ENCODE measurements at places on chromosomes 12 and 14. TPM values are rescaled to one million over a fixed set of nuclear protein-coding genes. Genes with fewer than 3 reads are reported as not detected.

Gene MYH7
- total RNA-seq = not detected

Gene PPHLN1
- 75.8 TPM for total RNA-seq

Gene RNASE11
- total RNA-seq = not detected

Gene B4GALNT1
- 0.07 TPM for total RNA-seq

Gene SIRT4
- 0.68 TPM for total RNA-seq

Gene SERPINA1
- total RNA-seq = 9.6 TPM

Gene MYH6
- total RNA-seq = not detected

Gene CABP1
- not detected for total RNA-seq

Gene PLCZ1
- not detected for total RNA-seq

Gene SCNN1A
- total RNA-seq = 9.6 TPM

Gene SIX4
- total RNA-seq = 7.9 TPM

Gene TBX5
- total RNA-seq = not detected

Gene RAN
- total RNA-seq = 777 TPM

Gene REP15
- 0.34 TPM for total RNA-seq

Gene SRRM4
- total RNA-seq = not detected

Gene GPD1
- under 0.01 TPM for total RNA-seq

Gene SLC39A2
- 0.64 TPM for total RNA-seq

Gene HOTAIR
- total RNA-seq = not detected

Gene FOXM1
- 0.07 TPM for total RNA-seq

Gene KRT78
- 6.2 TPM for total RNA-seq

Gene GPX2
- total RNA-seq = 0.71 TPM

Gene CINP
- 42.0 TPM for total RNA-seq

Gene CD4
- 0.21 TPM for total RNA-seq

Gene MYF5
- total RNA-seq = not detected

Gene ITGB7
- 3.1 TPM for total RNA-seq

Gene CCDC196
- not detected for total RNA-seq

Gene ANO2
- 0.28 TPM for total RNA-seq

Gene CRIP1
- total RNA-seq = 0.21 TPM

Gene SYCP3
- total RNA-seq = under 0.01 TPM

Gene VRTN
- not detected for total RNA-seq

Gene NRIP2
- not detected for total RNA-seq

Gene CLEC4C
- total RNA-seq = not detected

Gene NPFF
- not detected for total RNA-seq

Gene ALDH1L2
- 34.2 TPM for total RNA-seq

Gene CISTR
- not detected for total RNA-seq

Gene KITLG
- total RNA-seq = 53.8 TPM

Gene RNU6-7
- not detected for total RNA-seq

All from nasal cavity respiratory epithelium epithelial cell of viscerocranial mucosa (primary cell).